Mesendoderm (in vitro differentiated cells): ENCODE measurements at places on chromosomes 1 and 21.

GRCh38 chr1:107877745-107878144 lies 87.2 kb downstream of the VAV3 start:
- DNase-seq: no peak

- DNase-seq: no peak
These were observed 56.2 kb downstream of the TAS1R2 start for GRCh38 chr1:18803151-18803791.

GRCh38 chr1:60283690-60284089 lies 210.1 kb upstream of the C1orf87 start:
- DNase-seq: peak; percentile 21

DNA sequence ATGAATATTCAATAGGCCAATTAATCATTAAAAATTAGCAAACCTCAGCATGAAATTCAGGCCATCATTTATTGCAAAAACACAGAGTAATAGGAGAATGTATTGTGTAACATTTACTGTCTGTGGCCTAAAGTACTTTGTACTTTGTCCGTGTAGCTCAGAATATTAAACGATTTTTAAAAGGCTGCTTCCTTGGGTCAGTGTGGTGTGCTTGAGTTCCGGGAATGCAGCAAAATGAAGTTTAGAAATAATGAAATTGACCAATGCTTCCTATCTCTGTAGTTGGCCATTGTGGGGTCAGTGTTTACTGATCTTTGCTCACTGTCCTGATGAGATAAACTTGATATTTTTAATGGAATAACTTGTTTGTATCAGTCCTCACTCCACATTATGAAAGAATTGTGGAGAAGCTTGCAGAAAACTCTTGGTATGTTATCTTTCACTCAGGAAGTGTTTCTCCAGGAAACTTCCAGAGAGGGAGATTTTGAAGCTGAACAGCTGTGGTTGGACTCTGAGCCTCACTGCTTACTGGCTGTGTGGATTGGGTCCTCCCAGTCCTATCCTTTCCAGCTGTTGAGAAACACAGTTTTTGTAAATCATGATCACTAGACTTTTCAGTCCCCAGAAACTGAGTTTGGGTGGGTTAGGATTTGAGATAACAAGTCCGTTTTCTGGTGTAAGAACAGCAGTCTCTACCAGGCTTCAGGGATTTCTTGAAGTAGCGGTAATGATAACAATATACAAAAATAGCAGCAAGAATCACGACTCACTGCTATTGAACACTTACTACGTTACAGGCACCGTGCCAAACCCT lies 19.2 kb upstream of the MTARC1 start:
- no peak for DNase-seq

GRCh38 chr1:195202241-195202640 lies 1406.0 kb downstream of the KCNT2 start:
- DNase-seq: no peak

DNA sequence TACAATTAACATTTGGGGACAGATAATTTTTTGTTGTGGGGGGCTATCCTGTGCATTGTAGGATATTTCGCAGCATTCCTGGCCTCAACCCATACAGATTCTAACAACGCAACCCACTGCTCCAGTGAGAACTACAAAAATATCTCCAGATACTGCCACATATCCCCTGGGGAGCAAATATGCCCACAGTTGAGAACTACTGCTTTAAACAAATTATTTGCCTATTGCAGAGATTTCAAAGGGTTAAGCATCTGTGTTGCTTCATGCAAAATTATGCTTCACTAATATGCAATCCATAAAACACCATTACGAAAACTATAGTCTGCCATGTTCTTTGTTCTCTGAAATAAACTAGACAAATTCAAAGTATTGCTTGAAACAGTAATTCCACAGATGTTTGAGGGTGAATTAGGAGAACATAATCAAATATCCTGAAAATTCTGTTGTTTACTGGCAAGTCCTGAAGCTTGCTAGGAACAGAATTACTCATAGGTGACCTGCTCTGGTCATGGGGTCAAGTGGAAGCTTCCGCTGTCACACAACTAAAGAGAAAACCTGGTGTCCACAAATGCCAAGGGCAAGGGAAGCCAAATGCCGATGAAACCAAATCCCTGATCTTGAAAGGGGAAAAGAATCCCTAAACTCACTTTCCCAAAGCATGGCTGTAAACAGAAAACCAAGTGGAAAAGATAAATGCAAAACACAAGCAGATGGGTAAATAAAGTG lies 149.4 kb downstream of the RERE start:
- no peak for DNase-seq

GRCh38 chr1:66415866-66416265 lies 118.1 kb upstream of the SGIP1 start:
- no peak for DNase-seq

DNA sequence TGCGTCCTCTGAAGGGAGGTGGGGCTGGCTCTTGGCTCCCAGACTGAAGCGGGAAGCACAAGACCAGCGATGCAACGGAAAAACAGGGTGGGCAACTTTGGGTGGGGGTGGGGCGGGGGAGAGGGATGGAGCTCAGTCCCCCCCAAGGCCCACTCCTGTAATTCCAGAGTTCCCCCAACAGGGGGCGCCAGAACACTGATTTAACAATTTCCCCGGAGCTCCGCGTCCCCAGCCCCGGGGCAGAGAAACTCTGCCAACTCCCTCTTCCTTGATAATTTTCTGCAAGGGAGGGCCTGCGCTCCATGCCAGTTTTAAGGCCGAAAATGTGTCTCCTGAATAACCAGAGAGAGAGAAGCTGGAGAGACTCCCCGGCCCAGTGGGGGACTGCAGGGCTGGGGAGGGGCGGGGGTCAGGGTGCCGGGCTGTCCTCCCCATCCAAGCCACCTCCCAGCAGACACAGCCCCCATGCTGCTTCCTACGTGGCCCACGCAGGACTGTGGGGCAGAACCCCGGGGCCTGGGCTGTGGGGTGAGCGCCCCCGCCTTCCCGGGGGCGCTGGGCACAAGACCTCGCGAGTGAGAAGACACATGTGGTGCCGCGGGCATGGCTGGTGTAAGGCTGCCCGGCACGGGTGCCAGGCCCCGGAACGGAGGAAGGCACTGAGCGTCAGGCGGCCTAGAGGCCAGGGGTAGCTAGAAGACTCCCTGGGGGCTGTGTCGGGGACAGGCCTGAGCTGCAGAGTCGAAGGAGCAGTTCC lies 51.4 kb downstream of the KIF21B start:
- peak; percentile 70 for DNase-seq

DNA sequence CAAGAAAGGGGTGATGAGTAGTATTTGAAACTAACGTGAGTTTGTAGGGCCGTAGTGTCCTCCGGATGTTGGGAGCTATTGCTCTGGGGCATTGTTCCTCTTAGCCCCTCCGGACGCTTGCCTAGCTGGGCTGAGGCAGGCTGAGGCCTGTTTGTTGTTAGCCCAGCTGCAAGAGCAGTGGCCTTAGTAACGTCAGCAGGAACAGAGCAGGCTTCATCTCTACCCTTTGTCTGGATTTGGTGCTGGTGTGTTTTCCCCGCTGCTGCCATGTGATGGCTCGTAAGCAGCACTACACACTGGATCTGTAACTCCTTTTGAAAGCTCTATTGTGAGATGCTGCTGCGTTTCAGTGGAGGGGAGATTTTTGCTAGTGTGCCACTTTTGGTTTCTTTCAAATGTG lies 57.6 kb downstream of the DNM3 start:
- peak; percentile 75 for DNase-seq

GRCh38 chr1:64705591-64705990 lies 39.3 kb upstream of the RAVER2 start:
- no peak for DNase-seq

DNA sequence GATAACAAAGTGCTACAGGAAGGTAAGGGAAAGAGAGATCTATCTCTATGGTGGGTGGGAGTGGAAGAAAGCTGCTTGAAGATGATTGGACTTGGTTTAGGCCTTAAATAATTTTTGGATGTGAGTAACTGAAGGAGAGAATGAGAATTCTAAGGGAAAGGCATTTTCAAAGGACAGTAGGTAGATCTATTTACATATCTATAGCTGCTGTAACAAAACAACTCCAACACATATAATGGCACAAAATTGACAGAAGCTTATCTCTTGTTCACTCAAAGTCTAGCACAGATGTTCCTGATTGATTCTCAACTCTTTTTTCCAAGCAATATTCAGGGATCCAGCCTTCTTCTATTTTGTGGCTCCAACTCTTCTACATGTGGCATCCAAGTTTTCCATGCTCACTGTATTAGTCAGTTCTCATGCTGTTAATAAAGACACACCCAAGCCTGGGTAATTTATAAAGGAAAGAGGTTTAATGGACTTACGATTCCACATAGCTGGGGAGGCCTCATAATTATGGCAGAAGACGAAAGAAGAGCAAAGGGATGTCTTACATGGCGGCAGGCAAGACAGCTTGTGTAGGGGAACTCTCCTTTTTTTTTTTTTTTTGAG lies 3.1 kb upstream of the DDAH1 start:
- DNase-seq: no peak

DNA sequence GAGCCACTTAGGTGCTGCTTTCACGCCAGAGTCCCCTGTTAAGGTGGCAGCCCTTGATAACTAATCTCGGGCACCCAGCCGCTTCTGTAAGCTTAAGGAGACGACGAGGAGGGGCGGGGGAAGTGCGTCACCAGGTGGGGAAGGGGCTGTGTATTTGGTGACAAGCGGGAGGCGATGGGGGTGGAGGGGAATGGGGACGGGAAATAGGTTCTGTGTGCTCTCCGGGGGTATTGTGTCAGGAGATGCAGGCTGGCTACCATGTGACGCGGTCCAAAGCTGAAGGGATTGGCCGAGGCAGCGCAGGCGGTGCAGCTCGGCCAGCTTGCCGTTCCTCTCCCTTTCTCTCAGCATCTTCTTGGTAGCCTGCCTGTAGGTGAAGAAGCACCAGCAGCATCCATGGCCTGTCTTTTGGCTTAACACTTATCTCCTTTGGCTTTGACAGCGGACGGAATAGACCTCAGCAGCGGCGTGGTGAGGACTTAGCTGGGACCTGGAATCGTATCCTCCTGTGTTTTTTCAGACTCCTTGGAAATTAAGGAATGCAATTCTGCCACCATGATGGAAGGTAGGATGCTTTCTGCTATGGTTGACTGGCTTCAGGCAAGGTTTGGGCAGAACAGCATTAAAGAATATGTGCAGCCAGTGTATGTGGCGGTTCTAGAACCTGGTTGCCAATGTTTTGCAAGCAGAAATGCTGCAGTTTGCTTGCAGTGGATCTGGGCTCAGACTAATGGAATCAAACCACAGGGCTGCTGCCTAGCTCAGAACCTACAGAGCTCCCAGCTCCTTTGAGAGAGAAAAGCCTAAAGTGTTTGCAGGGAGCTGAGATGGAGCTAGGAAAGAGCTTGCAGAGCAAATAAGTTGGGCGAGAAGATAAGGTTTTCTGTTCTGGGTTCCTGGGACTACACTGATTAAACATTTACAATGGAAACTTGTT lies at the start of gene SGIP1:
TSS of gene SGIP1 (plus strand) at position 350 of the 937 bp plus-strand sequence. CDS start at position 556, 206 bp downstream.
- peak; percentile 90 for DNase-seq

GRCh38 chr1:89277725-89278124 lies 5.1 kb upstream of the GBP5 start:
- DNase-seq: no peak

DNA sequence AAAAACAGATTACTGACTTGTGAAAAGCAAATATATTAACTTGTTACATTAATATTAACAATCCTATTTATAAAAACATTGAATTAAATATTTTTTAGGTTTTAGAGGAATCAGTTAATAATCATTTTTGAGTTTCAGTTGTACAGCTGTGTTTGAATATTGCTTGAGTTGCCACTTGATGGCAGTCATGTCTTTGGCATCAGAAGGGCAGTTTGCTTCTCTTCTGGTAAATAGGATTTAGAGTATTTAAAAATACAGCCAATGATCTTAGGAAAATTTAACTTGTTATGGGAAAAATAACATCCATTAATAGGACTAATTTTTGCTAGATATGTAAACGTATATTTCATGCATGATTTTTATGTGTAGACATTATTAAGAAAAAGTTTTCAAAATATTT lies 234.1 kb downstream of the NCAM2 start:
- DNase-seq: peak; percentile 31

GRCh38 chr1:101236516-101237228 lies at the start of gene S1PR1:
Gene S1PR1 (plus strand): TSS chr1:101237019. CDS start chr1:101238985, 1,966 bp downstream.
- peak; percentile 70 for DNase-seq
